ENCODE measurements at places on chromosomes 2 and 18.

- DNase-seq, result no peak
Measured at GRCh38 chr2:120683701-120684100, 52.0 kb upstream of the GLI2 start.

- no peak for DNase-seq
Measured at GRCh38 chr2:169114056-169114455, 44.7 kb downstream of the DHRS9 start.

- DNase-seq, result no peak
Measured at GRCh38 chr18:45951016-45951714, 16.0 kb downstream of the EPG5 start.

DNA sequence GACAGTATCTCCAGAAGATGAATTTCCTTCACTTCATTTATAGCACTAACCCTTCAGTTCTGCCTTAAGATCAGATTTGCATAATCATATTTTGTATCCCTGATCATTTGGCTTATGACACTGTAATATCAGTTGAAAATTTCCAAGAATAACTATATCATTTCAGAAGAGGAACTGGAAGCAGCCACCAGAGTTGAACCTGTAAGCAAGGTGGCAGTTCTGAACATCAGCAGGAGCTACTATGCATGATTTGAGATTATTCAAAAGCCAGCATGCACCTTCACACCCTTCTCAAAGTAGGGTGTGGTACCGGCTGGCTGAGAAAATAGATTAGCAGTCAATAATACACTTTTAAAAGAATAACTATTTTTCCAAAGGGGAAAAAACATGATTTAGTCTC, 328.2 kb downstream of the DLGAP1 start:
- no peak for DNase-seq

DNA sequence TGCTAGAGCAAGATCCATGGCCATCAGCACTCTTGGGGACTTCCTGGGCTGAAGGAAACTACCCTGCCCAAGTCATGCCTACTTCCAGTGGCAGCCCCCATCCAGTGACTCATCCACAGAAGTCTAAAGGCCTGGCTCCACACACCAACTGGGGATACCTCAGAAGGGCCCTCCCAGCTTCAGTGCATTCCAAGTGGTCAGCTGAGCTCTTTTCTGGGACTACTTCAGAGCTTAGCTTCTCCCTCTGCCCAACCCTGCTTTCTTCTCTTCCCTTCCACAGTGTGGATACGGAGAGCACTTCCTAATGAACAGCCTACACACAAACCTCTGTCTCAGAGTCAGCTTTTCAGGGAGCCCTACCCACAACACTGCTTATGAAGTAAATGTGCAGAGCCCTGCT, 66.5 kb downstream of the CLHC1 start:
- no peak for DNase-seq

- no peak for DNase-seq
Measured at GRCh38 chr2:7929281-7929680, 752.6 kb upstream of the ID2 start.

- no peak for DNase-seq
Measured at GRCh38 chr2:200749631-200750322, 61.9 kb upstream of the BZW1 start.

DNA sequence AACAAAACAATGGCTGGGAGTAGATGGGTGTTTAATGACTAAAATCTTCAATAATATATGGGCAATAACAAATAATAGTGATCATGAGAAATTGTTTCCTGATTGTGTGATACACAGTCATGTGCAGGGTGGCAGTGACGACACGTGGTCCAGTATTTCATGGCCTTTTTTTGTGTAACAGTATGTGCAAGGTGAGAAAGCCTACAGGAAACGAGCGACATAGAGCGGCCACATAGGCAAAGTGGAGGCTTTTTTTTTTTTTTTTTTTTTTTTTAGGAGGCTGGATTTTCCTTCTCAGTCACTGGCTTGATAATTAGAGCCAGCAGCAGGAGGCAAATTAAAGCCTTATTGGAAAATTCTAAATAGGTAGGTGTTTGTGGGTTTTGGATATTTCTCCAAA, 123.7 kb downstream of the MYO3B start:
- DNase-seq, result no peak

DNA sequence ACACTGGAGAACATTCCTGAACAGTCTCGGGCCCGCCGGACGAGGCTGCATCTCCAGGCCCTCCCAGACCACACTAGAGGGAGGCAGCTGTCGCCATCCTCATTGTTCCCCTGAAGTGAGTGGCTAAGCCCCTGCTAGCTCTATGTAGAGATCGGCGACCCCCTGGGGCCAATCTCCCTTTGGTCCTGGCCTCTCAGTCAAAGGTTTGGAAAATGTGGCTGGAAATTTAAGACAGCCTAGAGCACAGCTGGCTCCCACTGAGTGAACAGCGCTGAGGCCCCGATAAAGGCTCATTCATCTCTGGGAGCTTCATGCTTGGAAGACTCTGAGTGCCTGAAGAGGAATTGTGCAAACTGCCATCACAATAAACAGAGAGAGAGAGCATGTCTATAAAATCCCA, 360.3 kb downstream of the CLIP4 start:
- no peak for DNase-seq

- DNase-seq, result no peak
Measured at GRCh38 chr2:113823716-113824595, 65.9 kb upstream of the ACTR3 start.

GRCh38 chr2:178914259-178914849, 107.1 kb upstream of the TTN start:
- peak; percentile 69 for DNase-seq

DNA sequence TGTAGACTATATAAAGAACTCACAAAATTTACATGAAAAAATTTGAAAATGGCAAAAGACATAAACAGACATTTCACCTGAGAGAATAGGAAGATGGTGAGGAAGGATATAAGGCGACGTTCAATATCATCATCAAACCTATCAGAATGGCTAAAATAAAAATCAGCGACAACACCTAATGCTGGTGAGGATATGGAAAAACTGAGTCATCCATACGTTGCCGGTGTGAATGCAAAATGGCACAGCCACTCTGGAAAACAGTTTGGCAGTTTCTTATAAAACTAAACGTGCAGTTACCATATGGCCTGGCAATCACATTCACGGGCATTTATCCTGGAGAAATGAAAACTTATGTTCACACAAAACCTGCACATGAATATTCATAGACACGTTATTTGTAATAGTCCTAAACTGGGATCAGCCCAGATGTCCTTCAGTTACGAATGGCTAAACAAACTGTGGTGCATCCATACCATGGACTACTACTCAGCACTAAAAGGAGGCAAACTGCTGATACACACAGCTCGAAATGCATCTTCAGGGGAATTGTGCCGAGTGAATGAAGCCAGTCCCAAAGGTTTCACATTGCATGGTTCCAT, 63.1 kb upstream of the TXNDC2 start:
- DNase-seq, result no peak

GRCh38 chr18:28161608-28162599, 15.0 kb downstream of the CDH2 start:
- no peak for DNase-seq
